NCI-H2081 (cell line): ENCODE measurements at places on chromosomes 6 and 20.

GRCh38 chr6:162337412-162337811 lies 390.2 kb downstream of the PRKN start:
- no peak for DNase-seq

GRCh38 chr6:7183707-7184106 lies 75.9 kb downstream of the RREB1 start:
- DNase-seq, result no peak

- DNase-seq, result no peak
Measured at GRCh38 chr6:57177545-57178265, 5.6 kb downstream of the BAG2 start.

- DNase-seq, result no peak
Measured at GRCh38 chr6:108675226-108676200, 114.8 kb downstream of the FOXO3 start.
